ELF-1 (cell line): ENCODE measurements at places on chromosomes 12 and 14.

- no peak for DNase-seq
Observed at GRCh38 chr12:109476807-109477184, 304 bp downstream of the KCTD10 start.

- no peak for DNase-seq
Observed at GRCh38 chr12:69240631-69240995, 1.2 kb downstream of the CPSF6 start.

DNA sequence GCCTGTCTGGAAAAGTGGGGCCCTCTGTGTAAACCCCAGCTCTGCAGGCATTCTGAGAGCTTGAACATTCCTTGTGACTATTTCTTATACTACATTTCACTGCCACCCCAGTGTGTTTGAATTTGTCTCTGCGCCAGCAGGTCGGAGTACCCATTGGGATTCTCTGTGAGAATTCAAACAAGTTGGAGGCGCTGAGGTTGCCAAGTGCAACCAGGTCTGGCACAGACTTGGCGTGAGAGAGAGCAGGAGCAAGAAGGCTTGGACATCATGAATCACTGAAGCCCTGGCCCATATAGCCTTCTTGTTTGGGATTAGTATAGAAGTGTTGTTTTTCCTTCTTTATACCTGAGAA is 33.0 kb upstream of the ATP2A2 start:
- no peak for DNase-seq

DNA sequence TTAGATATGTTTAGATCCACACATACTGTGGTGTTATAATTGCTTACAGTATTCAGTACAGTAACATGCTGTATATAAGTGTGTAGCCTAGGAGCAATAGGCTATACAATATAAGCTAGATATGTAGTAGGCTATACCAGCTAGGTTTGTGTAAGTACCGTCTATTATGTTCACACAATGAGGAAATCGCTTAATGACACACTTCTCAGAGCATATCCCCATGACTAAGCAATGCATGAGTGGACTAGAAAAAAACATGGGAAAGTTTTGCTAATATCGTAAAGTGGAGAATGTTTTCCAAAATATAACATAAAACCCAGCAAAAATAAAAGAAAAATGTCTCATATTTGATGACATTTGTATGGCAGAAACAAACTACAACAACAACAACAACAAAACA is 27.3 kb downstream of the AKAP3 start:
- DNase-seq = no peak

- no peak for DNase-seq
Observed at GRCh38 chr12:15601210-15601800, 187.9 kb downstream of the EPS8 start.

DNA sequence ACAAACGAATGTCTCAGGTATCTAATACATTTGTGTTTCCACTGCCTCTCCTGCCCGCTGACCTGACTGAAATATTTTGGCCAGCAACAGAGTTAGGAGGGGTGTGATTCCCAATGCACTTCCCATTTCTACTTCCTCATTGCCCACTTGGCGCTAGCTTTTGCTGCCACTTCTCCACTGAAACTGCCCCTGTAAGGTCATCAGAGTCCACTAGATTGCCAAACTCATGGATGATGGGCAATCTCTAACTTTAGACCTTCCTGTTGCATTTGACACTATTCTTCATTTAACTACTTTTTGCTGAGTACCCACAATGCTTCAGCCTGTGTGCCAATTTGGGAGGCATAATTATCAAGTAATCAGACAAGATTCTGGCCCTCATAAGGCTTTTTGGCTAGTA is 40.8 kb downstream of the GPR65 start:
- no peak for DNase-seq

DNA sequence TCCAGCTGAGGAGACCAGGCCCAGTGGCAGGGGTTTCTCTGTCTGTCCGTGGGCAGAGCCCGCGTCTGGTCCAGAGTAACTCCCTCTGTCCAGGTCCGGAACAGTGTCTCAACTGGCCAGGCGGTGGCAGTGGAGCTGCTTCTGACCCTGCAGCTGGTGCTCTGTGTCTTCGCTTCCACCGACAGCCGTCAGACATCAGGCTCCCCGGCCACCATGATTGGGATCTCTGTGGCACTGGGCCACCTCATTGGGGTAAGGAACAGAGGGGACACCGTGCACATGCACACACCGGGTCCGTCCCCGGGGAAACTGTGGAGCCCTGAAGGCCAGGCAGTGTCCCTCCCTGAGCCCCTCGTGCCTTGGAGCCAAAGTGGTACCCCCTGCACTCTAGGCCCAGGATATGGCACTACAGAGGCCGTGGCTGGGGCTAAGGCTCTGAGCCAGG is 1.5 kb downstream of the AQP6 start:
- DNase-seq = peak; percentile 60

- DNase-seq = no peak
Observed at GRCh38 chr14:88505621-88506020, 49.2 kb downstream of the PTPN21 start.

GRCh38 chr12:54629925-54630324 is 4.8 kb downstream of the LACRT start:
- DNase-seq = no peak
